ENCODE measurements at places on chromosomes 4 and X.

GRCh38 chrX:50073601-50074000, 127.2 kb downstream of the AKAP4 start:
- no peak for DNase-seq

- no peak for DNase-seq
Measured at GRCh38 chr4:40804598-40804997, 54.8 kb downstream of the NSUN7 start.

- no peak for DNase-seq
Measured at GRCh38 chr4:47075919-47076318, 44.6 kb downstream of the GABRB1 start.

DNA sequence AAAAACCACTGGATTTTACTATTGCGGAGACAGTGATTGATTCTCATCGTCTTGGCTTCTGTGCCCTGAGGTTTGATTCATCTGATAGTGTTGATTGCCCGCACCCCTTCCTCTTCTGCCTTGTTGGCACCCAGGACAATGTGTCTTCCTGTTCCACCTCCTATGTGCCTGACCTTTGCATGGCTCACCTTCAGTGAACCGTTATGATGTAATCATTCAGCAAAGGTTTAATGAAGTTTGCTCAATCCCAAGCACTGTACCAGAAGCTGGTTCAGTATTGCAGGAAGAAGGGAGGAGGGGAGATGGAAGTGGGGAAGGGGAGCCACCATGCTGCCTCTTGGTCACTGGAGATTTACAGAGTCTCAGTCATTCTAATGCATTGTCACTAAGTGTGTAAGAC, 36.3 kb downstream of the PDGFRA start:
- no peak for DNase-seq

GRCh38 chrX:77938083-77938680, 27.7 kb downstream of the ATP7A start:
- DNase-seq: no peak

- DNase-seq: no peak
Measured at GRCh38 chrX:45735571-45735970, 534.9 kb upstream of the DIPK2B start.

Measured in stimulated activated CD8-positive, alpha-beta memory T cell treated with anti-CD3 and anti-CD28 coated beads, Interleukin-4, amount 100 ng/mL, for 1 hour (primary cell).